PC-9 (cell line): ENCODE measurements at places on chromosomes 16 and 17.

- H3K4me3 ChIP-seq = peak overlapping the region; percentile 84
- H3K36me3 ChIP-seq = no peaks in the 10 kb centered on the region
- no peak overlapping the region for H3K27ac ChIP-seq
- no peak for DNase-seq
- H3K4me1 ChIP-seq = peaks cover 18% of the 10 kb centered on the region
Measured at GRCh38 chr17:27457360-27457715, 1.1 kb downstream of the KSR1 start.

DNA sequence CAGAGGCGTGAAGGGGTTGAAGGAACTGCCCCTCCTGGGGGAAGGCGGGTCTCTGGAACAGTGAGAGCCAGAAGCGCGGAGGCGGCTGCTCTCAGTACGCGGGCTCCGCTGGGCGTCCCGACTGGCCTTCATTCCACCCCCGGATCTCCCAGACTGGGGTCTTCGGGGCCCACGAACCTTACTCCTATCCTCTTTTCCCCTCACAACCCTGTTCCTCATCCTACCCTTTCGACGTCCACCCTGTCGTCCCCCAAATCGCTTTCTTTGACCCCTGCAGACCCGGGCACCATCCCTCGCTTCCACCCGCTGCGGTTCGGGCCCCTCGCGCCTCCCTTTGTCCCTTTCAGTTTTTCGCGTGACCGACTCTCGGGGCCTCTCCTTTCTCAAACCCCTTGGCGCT is 2114.6 kb downstream of the TP53TG3F start:
- no peak overlapping the region for H3K4me3 ChIP-seq
- no peaks in the 10 kb centered on the region for H3K4me1 ChIP-seq
- DNase-seq = no peak
- no peaks in the 10 kb centered on the region for H3K27me3 ChIP-seq
- no peaks in the 10 kb centered on the region for H3K36me3 ChIP-seq

DNA sequence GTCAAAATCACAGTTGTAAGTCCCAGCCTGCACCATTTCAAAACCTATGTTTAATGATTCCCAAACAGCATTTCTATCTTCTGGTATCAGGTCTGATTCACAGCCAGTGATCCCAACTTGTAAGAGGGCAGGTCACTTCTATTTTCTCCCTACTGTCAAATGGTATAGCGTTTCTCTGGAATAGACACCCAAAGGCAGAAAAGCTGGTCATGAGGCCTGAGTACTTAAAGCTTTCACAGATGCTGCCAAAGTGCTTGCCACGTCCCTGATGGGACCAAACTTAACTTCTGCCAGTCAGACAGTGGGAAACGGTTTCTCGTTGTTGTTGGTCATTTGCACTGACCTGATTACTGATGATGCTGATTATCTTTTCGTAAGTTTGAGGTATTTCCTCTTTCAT is 43.4 kb downstream of the CYTH1 start:
- H3K36me3 ChIP-seq = no peaks in the 10 kb centered on the region
- H3K27ac ChIP-seq = no peak overlapping the region
- no peaks in the 10 kb centered on the region for H3K27me3 ChIP-seq

DNA sequence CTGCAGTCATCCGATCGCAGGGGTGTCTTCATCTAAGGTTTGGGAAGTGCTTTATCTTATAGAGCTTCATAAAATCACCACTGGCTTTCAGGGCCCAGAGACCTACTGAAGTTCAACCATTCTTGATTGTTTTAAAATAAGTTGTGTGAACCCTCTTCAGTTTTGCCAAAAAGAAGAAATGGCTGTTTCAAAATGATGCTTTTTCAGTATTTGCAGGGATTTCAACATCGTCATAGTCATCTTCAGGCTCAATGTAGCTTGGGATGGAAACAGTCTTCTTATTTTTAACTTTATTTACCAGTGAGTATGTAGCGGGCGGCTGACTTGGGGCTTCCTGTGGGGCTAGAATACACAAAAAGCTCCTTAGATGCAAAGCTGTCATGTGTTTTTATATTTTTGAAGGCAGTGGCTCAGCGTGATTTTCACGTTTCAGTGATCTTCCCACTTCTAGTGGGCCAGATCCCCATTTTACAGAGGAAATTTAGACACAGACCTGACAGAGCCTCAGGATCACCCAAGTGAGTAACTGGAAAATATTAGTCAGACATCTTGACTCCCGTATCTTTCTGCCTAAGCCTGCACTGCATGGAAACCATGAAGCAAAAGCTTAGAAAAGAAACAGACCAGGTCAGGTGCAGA is 19.1 kb upstream of the ZNF594 start:
- H3K4me1 ChIP-seq = no peaks in the 10 kb centered on the region
- H3K27ac ChIP-seq = no peak overlapping the region
- H3K27me3 ChIP-seq = no peaks in the 10 kb centered on the region
- DNase-seq = no peak
- no peaks in the 10 kb centered on the region for H3K36me3 ChIP-seq

- peak overlapping the region; percentile 93; the same call in 1 of the 2 replicates for H3K4me3 ChIP-seq
- peaks cover 30% of the 10 kb centered on the region for H3K4me1 ChIP-seq
- peak overlapping the region; percentile 27; the same call in 1 of the 2 replicates for H3K27ac ChIP-seq
Measured at GRCh38 chr17:40415390-40415789, 2.3 kb downstream of the TOP2A start.

GRCh38 chr17:50633683-50634082 is 998 bp upstream of the ABCC3 start:
- H3K4me3 ChIP-seq = no peak overlapping the region
- H3K27ac ChIP-seq = no peak overlapping the region
- H3K27me3 ChIP-seq = no peaks in the 10 kb centered on the region
